Nasal cavity respiratory epithelium epithelial cell of viscerocranial mucosa (primary cell): ENCODE measurements at places on chromosomes 2 and 18. TPM values are rescaled to one million over a fixed set of nuclear protein-coding genes. Genes with fewer than 3 reads are reported as not detected.

The DOK6 gene
- 0.07 TPM in 1 of 2 replicates, not detected in the other for total RNA-seq

The TCF7L1 gene
- total RNA-seq = 0.34 and 3.8 TPM in 2 replicates

The RGPD3 gene
- total RNA-seq = 0.34 and 0.43 TPM in 2 replicates

The CHST9 gene
- total RNA-seq = under 0.01 and 0.85 TPM in 2 replicates

The CCL20 gene
- 2.1 and 33.9 TPM in 2 replicates for total RNA-seq

The BCL11A gene
- 2.1 and 14.9 TPM in 2 replicates for total RNA-seq

The EFHD1 gene
- total RNA-seq = 0.07 TPM in 1 of 2 replicates, not detected in the other

The MAP3K19 gene
- not detected in 2 replicates for total RNA-seq

The CHRNG gene
- not detected in 2 replicates for total RNA-seq

The ADGRF3 gene
- 0.07 TPM in 1 of 2 replicates, not detected in the other for total RNA-seq

The GNLY gene
- total RNA-seq = under 0.01 TPM in 1 of 2 replicates, not detected in the other

The COL5A2 gene
- total RNA-seq = 9.6 and 23.5 TPM in 2 replicates

The FEV gene
- not detected in 2 replicates for total RNA-seq

The MROH2A gene
- total RNA-seq = not detected in 2 replicates

The ACADL gene
- under 0.01 and 1.00 TPM in 2 replicates for total RNA-seq

The TRIM54 gene
- total RNA-seq = not detected in 2 replicates

The NEU2 gene
- not detected in 2 replicates for total RNA-seq

The AQP12A gene
- not detected in 2 replicates for total RNA-seq

The SCG2 gene
- under 0.01 and 0.28 TPM in 2 replicates for total RNA-seq

The NT5DC4 gene
- total RNA-seq = 0.07 TPM in 1 of 2 replicates, not detected in the other

The GALR1 gene
- not detected in 2 replicates for total RNA-seq

The TEKT4 gene
- not detected in 2 replicates for total RNA-seq

The BMPR2 gene
- total RNA-seq = 9.9 and 47.3 TPM in 2 replicates

The MBD1 gene
- total RNA-seq = 116 and 157 TPM in 2 replicates

The GPR39 gene
- total RNA-seq = 2.7 and 8.8 TPM in 2 replicates

The FSIP2 gene
- under 0.01 and 1.00 TPM in 2 replicates for total RNA-seq

The TXNL4A gene
- total RNA-seq = 34.9 and 39.7 TPM in 2 replicates

The CPO gene
- total RNA-seq = 0.14 TPM in 1 of 2 replicates, not detected in the other
